ENCODE measurements at places on chromosomes 16 and 17.

- no peak for DNase-seq
Measured at GRCh38 chr17:80791758-80792284, 199.8 kb upstream of the CHMP6 start.

DNA sequence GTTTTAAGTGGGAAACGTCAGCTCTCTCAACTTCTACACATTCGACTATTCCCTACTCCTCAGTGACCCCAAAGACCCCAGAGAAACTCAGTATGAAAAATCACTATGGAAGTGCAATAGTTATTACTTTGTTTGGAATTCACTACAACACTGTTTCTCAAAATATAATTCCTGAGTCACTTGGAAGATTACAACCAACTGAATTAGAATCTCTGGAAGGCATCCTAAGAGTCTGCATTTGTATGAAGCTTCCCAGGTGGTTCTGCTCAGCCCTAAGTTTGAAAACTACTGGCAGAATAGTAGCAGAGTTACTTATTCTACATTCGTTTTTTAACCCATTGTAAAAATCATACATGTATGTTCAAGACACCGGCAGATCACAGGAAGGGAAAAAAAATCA is 525.6 kb downstream of the MAF start:
- no peak for DNase-seq

- DNase-seq = no peak
Measured at GRCh38 chr17:28398280-28398981, 7.6 kb downstream of the SLC46A1 start.

DNA sequence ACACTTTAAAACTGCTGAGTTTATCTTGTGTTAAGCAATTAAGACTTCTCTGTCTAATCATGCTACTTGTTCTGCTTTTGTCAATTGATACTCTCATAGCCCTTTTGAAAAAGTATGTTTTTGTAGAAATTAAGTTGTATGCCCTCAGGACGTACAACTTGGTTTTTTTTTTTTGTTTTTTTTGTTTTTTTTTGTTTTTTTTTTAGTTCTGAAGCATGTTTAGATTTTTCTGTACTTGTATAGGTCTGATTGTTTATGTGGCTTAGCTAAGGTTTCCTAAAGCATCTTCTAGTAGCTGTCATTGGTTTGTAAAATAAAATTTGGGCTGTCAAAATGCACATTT is 21.4 kb downstream of the HAPSTR1 start:
- no peak for DNase-seq

- DNase-seq = no peak
Measured at GRCh38 chr16:86142801-86143236, 243.9 kb downstream of the IRF8 start.

DNA sequence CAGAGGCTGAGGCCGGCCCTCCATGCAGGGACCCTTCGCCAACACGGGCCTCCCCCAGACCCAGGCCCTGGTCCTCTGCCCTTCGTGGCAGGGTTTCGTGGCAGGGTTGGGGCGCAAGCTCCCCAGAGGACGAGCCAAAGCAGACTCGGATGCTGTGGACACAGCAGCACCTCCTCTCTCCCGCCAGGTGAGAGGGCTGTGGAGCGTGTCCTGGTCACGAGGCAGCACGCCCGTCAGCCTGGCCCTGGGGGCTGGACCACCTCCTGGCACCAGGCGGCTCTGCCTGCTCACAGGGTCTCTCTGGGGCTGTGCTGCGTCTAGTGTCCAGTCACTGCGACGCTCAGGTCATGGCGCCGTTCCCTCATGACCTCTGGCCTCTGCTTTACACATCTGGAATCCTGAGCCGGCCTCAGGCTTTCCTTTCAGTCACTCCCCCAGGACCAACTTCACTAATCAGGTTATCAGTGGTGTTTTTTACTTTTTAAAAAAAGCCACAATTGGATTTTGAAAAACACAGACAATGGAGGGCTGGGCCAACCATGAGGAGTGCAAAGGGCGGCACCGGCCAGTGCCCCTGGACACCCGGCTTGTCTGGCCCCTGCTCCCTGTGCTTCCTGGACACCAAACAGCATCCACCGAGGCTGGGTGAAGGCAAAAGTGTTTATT is 5.4 kb downstream of the NDUFAF8 start:
- DNase-seq = no peak

- DNase-seq = no peak
Measured at GRCh38 chr16:51184702-51185433, 33.8 kb upstream of the SALL1 start.

DNA sequence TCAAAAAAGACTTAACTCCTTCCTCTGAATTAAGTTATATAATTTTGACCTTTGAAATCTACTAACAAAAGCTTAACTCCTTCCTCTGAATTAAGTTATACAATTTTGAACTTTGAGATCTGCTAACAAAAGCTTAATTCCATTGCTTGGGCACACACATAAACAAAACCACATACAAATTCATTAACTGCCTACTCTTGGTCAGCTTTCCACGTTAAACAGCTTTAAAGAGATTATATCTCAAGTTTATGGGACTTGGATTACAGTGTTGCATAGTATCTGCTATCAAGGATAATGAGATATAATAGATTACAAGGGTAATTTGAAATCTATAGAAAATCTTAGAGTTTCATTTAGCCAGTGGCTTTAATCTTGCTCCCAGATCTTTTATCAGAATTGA is 23.5 kb downstream of the COX10 start:
- no peak for DNase-seq

DNA sequence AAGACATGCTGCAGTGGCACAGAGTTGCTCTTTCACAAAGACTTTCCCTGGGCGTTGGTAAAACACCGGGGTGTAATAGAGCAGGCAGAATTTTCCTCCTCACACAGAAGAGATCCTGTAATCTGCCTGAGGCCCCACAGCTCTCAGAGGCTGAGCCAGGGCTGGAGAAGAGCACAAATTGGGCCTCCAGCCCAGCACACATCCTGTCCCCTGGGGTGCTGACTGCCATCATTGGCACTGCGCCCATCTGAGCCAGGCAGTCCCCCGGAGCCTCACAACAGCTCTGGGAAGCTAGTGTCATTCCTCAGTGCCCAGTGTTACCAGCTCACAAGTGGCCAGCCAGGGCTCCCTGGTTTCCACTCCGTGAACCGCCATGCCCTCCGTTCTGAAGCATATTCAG is 119.4 kb downstream of the SOCS1 start:
- DNase-seq = no peak

- no peak for DNase-seq
Measured at GRCh38 chr17:3754066-3754457, 30.4 kb downstream of the HASPIN start.

- peak; percentile 13 for DNase-seq
Measured at GRCh38 chr16:81717662-81718189, 61.4 kb upstream of the PLCG2 start.

GRCh38 chr17:78822552-78822951 is 18.1 kb downstream of the USP36 start:
- no peak for DNase-seq

- no peak for DNase-seq
Measured at GRCh38 chr16:10112021-10112420, 70.2 kb downstream of the GRIN2A start.

- no peak for DNase-seq
Measured at GRCh38 chr17:77999413-78000173, 41.1 kb downstream of the TNRC6C start.

GRCh38 chr16:24734382-24734781 is 4.9 kb downstream of the TNRC6A start:
- DNase-seq = no peak

GRCh38 chr16:77273-77806 is 685 bp upstream of the MPG start:
- no peak for DNase-seq

- no peak for DNase-seq
Measured at GRCh38 chr16:27742333-27742732, 192.4 kb downstream of the KATNIP start.

GRCh38 chr17:59493867-59494266 is 71.5 kb upstream of the DHX40 start:
- DNase-seq = no peak

DNA sequence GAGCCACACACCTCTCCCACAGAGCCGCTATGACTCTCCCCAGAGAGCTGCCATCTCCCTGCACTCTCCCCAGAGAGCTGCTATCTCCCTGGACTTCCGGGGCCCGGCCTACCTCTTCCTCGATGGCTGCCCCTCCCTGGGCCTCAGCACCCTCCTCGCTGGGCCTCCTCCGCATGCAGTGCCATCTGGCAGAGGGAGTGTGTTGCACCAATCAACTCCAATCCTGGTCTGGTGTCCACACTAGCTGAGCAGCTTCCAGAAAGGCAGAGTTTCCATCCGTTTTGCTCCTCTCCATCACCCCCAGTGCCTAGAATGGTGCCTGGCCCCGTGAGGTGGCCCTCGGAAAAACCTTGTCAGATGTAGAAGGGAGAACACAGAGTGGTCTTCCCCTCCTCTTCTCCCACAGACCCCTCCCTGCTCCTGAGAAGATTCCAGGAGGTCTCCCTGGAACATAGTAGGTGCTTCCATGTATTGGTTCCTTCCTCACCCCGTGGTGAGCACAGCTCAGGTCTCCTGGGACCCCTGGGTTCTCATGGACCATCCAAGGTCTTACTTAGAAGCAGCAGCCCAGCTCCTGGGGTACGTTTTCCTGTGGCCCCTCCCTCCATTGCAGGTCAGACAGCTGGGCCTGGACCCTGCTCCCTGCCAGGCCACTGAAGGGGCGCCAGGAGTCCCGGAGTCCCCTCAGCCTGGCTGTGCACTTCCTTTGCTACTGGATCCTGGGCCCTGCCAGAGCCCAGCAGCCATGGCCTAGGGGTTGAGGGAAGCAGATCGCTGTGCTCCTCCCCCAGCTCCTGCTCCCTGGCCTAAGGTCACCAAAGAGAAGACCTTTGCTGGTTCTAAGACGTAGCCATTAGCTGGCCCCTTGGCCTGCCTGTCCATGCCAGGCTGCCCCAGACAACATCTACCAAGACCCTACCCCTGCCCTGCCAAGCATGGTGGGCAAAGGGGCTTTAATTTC is 233.8 kb upstream of the GSE1 start:
- DNase-seq = no peak

DNA sequence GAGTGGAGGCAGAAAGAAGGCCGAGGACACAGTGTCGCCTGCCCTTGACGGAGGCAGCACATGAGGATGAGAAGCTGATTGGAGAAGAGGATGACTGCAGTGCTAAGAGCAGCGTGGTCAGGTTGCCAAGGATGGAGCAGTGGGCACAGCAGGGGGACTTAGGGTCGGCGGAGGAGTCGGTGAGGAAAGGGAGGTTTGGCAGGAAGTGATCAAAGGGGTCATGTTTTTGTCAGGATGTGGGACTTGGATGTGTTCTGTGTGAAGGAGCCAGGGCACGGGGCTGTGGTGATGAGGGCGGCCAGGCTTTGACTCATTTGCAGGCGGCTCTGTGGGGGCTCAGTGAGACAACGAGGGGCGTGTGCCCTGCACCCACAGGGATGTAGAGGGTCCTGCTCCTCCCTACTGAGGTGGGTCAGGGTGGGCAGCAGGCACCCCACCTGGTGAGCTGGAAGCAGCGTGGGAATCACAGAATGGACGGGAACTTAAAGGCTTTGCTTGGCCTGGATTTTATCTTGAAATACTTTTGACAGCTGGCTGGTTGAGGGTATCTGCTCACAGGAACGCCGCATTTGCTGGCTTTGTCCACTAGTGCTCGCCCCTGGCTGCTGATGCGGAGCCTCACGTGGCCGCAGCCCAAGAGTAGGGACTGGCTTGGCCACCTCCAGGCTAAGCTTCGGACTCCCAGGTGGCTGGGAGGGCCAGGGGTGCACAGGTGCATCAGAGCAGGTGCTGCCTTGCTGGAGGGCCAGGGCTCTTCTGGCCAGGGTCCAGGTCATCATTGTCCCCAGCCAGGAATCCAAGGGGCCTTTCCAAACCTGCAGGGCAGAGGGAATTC is 6.0 kb downstream of the MPG start:
- DNase-seq = no peak

DNA sequence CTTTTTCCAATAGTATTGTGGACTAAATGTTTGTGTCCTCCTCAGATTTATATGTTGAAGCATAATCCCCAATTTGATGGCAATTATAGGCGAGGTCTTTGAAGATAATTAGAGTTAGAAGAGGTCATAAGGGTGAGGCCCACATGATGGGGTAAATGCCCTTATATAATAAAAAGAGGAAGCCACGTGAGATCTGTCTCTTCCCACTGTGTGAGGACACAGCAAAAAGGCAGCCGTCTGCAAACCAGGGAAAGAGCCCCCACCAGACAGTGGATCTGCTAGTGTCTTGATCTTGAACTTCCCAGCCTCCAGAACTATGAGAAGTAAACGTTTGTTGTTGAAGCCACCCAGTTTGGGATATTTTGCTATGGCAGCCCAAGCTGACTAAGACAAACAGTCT is 76.0 kb downstream of the LYRM1 start:
- DNase-seq = no peak

GRCh38 chr17:34228781-34229180 is 26.3 kb upstream of the CCL2 start:
- no peak for DNase-seq

GRCh38 chr16:60041671-60042070 is 1307.6 kb upstream of the GOT2 start:
- no peak for DNase-seq

DNA sequence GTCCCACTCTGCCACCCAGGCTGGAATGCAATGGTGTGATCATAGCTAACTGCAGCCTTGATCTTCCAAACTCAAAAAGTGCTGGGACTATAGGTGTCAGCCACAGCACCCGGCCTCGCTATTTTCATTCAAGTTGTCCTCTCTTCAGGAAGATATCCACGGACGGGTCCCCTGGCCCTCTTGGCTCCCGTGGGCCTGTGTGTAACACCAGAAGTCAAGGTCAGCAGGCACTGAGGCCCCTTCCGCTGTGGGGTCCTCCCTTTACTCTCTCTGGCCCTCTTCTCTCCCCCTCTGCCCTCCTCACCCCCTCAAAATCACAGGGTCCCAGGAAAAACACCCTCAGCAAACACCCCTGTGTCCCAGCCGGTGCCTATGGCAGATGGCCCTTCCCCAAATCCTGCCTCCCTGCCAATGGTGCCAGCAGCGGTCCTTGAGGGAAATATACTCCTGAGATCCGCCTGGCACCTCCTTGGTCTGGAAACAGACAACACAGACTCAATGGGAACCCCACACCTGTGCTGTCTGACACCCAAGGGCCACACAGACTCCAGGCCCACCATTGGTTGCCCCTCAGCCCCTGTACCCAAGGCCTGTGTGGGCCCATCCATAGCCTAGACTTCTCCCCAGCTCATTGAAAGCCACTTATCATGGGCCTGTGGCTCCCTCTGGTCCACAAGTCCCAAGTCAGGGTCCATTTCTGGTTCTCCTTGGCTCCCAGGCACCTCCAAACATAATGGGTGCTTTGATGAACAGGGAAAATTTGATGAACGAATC is 221.5 kb downstream of the ZNF423 start:
- no peak for DNase-seq

DNA sequence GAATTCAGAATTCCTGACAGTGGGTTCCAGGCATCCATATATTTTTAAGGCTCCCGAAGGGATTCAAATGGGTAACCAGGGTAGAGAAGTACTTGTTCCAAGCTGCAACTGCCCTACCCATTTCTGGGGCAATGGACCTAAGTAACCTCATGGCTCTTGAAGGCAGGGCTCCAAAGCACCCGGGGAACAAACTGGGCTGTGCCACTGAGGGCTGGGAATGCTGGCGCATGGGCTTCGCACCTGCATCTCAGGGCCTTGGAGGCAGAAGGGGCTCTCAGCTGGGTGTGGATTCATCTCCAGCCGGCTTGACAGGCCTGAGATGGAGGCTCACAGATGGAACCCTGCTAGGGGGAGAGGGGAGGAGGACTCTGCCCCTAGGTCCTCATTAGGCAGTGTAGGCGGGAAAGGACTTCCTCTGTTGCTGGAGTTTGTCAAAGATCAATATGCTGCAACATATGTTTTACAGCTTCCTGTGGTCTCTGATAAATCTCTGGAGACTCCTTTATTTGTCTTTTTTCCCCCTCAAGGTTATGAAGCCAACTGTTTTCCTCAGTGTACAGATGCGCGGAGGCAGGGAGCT is 232.3 kb upstream of the NLRP1 start:
- no peak for DNase-seq

All from Kasumi-1 (cell line).